ENCODE measurements at places on chromosomes 4 and X. TPM values are rescaled to one million over a fixed set of nuclear protein-coding genes. Genes with fewer than 3 reads are reported as not detected.

SFRP2 gene
- total RNA-seq = 0.38 TPM

- H3K27me3 ChIP-seq = no peaks in the 10 kb centered on the region
- DNase-seq = no peak
- no peak overlapping the region for H3K4me3 ChIP-seq
- H3K4me1 ChIP-seq = no peaks in the 10 kb centered on the region
- H3K36me3 ChIP-seq = no peaks in the 10 kb centered on the region
- no peak overlapping the region for H3K27ac ChIP-seq
Observed at GRCh38 chrX:95889279-95889678, 795.4 kb upstream of the DIAPH2 start.

GRCh38 chr4:77994194-77994721, 62.9 kb upstream of the FRAS1 start:
- DNase-seq = peak; percentile 8
- no peaks in the 10 kb centered on the region for H3K36me3 ChIP-seq
- no peak overlapping the region for H3K4me3 ChIP-seq

DNA sequence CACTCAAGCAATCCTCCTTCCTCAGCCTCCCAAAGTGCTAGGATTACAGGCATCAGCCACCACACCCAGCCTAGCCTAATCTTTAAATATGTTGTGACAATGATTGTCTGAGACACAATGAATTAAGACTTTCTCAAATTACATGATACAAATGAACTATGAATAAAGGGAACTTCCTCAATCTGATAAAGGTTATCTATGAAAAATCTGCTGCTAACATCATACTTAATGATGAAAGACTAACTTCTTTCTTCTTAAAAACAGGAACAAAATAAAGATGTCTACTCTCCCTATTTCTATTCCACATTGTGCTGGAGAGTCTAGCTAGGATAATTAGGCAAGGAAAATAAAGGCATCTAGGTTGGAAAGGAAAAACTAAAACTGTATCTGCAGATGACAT, 60.0 kb downstream of the PDHA1 start:
- peaks cover 8% of the 10 kb centered on the region for H3K27me3 ChIP-seq
- no peak for DNase-seq
- no peak overlapping the region for H3K4me3 ChIP-seq
- no peak overlapping the region for H3K27ac ChIP-seq
- no peaks in the 10 kb centered on the region for H3K4me1 ChIP-seq

- no peaks in the 10 kb centered on the region for H3K4me1 ChIP-seq
- DNase-seq = no peak
- H3K27ac ChIP-seq = no peak overlapping the region
- H3K27me3 ChIP-seq = no peaks in the 10 kb centered on the region
Observed at GRCh38 chr4:85761803-85762528, 287.0 kb downstream of the ARHGAP24 start.

DNA sequence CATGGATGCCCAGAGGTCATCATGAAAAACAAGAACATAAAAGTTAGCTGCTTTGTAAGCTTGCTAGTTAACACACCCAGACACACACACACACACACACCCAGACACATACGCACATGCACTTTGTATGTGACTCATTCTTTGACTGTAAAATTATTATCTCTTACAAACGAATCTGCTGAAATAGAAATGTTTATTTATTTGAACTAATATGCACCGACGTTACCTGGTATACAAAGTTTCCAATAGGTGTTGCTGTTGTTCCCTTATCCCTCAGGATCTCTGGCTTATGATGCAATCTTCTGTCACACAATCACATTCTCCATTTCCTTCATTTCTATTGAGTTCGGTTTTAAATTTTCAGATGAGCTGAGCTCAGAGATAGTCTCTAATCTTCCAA, 209.3 kb downstream of the PTTG2 start:
- peaks cover 17% of the 10 kb centered on the region for H3K27me3 ChIP-seq
- no peak overlapping the region for H3K27ac ChIP-seq
- no peak overlapping the region for H3K4me3 ChIP-seq
- DNase-seq = no peak
- H3K36me3 ChIP-seq = no peaks in the 10 kb centered on the region

GRCh38 chr4:42412251-42412650, 15.0 kb downstream of the SHISA3 start:
- no peaks in the 10 kb centered on the region for H3K27me3 ChIP-seq
- no peaks in the 10 kb centered on the region for H3K4me1 ChIP-seq
- no peaks in the 10 kb centered on the region for H3K36me3 ChIP-seq

GRCh38 chr4:174449152-174449551, 73.1 kb downstream of the HPGD start:
- no peaks in the 10 kb centered on the region for H3K4me1 ChIP-seq
- H3K36me3 ChIP-seq = no peaks in the 10 kb centered on the region
- no peak overlapping the region for H3K4me3 ChIP-seq
- H3K27me3 ChIP-seq = no peaks in the 10 kb centered on the region
- DNase-seq = no peak

Data from K562 (cell line).